ENCODE measurements at places on chromosomes 6 and 20.

DNA sequence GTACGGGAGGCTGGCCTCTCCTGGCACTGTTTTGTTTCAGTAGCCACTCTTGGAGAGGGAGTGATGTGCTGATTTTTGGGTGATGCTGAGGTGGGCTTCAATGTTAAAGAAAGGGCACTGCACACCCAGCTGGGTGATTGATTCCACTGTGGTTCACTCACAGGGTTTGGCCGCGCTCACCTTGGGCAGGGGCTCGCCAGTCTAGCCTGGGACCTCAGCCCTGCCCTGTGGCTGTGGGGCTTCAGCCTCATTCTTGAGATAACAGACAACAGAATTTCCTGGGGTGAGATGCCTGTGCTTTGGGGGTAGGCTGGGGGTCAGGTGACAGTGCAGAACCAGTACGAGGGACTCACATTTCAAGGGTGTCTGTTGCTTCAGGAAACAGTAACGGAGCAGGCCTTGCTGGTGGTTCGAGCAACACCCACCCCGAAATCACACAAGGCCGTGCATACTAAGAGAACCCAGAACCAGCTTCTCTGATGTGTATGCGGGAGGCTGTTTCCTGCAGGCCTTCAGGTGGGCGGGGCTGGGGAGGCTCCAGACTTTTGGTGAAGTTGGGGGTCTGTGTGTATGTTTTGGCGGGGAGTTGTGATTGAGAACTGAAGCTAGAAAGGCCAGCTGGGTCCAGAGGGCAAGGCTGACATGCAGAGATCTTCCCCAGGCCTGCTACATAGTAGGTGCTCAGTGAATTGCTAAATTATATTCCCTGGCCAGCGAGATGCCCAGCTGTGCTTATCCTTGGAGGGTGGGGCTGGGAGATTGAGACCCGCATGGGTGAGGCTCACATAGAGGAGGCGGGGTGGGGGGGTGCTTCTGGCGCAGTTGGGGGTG lies 154.2 kb upstream of the RNF24 start:
- no peak for DNase-seq

DNA sequence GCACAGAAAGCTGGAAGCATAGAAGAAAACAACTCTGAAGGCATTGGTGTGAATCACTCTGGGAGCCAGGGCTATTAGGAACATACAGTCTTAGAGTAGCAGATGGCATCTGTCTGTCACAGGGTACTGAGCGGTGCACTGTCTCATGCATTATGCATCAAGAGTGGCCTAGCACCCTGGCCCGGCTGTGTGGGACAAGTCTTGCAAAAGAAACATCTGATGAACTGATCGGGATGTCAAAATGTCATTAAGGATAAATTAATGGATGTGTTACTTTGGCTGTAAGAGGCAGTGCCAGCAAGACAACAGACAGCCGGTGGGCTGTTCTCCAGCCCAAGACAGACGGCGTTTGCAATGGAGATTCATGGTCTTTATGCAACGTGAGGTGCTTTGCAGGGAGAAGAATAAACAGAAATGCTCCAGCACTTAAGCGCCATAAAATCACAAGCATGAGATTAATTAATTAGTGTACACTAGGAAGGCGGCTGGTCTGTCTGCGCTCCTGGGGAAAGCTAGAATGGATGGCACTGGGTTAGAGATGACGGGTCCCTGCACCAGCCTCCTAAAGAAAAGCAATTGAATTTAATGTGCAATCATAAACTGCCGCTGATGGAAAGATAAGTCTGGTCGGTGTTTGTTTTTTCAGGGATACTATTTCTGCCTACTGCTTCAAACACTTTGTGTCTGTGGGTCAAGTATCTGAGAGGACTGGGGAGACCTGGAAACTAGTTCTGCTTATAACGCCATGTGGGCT lies 600.6 kb upstream of the CHD6 start:
- no peak for DNase-seq

- DNase-seq: no peak
These were observed 109.4 kb upstream of the HCRTR2 start for GRCh38 chr6:55064711-55065420.

- DNase-seq: no peak
These were observed 34.9 kb downstream of the SLC22A23 start for GRCh38 chr6:3421791-3422434.

DNA sequence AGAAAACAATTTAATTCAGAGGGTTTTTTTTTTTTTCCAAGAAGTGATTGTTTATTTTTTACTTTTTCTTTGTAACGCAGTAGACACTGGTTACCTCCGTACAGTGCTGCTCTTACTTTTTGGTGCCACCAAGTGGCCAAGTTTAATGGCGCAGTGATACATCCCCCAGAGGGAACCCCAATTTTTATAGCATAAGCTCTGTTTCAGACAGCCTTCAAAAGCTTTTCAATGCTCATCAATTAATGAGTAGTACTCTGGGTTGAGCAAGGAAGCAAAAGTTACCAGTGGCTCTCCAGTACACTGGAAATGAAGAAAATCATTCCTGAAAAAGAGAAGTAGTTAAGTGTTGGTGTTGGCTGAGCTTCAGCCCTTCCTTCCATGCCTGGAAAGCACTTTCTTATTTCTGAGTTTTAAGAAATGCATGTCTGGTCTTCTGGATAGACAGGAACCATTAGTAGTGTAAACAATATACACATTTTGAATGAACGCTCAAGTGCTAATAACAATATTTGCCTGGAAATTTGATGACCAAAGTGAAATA lies 129.1 kb upstream of the SMLR1 start:
- DNase-seq: no peak

DNA sequence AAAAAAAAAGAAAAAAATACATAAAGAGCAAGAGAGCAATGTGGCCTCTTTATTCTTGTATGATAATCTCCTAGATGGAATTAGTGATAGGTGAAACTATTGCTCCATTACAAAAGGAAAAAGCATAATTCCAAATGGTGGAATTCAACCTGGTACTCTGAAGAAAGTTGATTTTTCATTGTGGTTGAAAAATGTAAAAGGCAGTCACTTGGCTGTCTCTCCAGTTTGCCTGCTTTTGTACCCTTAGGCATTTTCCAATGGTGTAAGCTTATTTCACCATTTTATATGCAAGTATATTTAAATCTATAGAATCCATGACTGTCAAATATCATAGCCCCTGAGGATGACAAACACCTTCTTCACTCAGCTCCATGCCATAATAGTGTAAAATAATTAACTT lies 38.8 kb upstream of the PKHD1 start:
- DNase-seq: no peak

DNA sequence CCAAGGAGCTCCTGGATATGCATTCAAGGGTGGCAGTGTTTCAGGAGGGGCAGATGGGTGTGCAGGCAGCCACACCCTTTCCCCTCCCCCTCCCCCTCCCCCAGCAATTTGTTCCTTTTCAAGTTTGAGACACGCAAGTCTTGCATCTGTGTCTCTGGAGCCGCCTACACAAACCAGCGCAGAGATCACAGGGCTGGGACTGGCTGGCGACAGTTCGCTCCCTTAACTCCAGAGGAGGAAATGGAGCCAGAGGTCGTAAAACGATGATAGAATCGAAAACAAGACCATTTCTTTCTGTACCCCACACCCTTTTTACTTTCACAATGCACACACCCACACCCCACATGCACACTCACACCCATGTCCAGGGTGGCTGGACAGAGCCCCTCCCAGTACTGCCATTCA lies 163.1 kb downstream of the LY86 start:
- DNase-seq: no peak

DNA sequence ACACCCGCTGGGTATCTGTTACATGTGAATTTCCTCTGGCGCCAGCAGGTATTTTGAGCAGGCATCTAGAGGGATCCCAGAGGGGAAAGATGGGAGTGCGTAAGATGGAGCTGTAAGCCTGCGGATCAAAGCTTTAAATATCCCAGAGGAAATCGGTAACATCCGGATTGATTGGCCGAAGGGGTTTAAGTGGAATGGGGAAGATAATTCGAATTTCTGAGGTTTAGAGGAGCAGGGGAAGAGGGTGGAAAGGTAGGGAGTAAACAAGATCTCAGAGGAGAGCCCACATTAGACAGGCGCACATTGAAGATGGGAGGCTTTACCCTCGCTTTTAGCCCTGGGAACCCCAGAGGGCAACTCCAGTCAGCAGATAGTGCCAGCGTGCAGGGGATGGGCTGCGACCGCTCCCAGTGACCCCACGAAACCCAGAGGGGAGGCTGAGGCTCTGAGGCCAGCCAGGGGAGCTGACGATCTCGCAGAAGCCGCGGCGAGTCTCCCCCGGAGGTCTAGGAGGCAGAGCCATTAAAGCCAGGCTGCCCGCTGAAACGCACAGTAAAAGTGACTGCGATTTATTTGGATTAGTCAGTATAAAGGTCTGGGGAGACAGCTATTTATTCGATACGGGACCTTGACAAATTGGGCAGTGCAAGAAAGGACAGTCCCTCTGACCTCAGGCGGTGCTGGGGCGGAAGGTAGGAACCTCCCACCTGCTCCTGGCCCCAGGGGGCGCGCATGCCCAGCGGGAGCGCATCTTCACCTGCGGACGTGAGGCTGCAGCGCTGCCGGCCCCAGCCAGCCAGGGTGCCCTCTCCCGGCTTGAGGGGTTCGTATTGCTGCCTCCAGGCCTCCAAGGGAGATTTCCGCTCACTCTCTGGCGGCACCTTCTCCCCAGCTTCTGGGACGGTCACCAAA lies 34.3 kb upstream of the TCF21 start:
- DNase-seq: no peak

- DNase-seq: no peak
These were observed 19.2 kb upstream of the MRPS18A start for GRCh38 chr6:43706788-43707187.

DNA sequence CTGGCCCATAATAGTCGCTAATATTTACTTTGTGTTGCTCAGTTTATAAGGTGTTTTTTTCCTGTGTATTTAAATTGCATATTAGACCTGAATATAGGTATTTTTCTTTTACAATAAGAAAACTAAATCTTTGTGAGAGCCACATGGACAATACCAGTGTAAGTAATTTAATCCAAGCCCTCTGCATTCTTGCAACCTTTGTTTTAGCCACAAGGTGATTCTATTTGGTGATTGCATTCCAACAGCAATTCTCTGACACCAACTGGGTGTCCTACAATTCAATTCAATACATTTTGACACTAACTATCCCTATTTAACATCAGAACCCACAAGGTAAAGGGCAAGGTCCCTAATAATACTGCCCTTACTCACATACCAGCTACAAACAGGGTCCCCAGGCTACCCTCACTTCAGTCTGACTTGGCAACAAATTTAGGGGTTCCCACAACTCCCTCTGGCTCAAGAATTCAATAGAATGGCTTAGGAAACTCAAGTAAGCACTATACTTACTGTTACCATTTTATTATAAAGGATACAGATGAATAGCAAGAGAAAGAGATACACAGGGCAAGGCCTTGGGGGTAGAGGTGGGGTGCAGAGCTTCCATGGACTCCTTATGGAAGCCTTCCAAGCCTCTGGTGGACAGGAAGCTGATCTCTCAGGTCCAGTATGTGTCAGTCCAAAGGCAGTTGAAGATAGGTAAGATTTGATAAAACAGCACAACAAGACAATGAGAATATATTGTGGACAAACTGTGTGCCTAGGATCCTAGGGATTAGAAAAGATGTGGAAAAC lies 169.3 kb downstream of the CD83 start:
- no peak for DNase-seq

- no peak for DNase-seq
These were observed 155.5 kb downstream of the PTPRK start for GRCh38 chr6:128364766-128365519.

DNA sequence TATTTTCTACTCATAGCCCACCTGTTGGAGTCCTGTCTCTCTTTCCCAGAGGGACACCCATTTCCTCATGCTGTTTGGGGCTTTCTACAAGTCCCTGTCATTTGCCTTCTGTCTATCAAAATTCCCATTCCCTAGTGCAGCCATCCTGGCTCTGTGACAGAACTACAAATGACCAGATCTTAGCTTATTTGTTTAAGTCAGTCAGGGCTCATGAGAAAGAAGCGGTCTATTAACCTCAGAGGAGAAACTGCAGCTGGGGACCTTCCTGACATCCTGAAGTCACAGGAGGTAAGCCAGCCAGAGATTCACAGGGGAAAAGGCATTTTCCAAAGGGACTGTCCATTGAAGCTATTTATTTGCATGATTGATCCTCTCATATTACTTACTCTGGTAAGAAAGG lies 1.7 kb upstream of the COL9A1 start:
- DNase-seq: no peak

DNA sequence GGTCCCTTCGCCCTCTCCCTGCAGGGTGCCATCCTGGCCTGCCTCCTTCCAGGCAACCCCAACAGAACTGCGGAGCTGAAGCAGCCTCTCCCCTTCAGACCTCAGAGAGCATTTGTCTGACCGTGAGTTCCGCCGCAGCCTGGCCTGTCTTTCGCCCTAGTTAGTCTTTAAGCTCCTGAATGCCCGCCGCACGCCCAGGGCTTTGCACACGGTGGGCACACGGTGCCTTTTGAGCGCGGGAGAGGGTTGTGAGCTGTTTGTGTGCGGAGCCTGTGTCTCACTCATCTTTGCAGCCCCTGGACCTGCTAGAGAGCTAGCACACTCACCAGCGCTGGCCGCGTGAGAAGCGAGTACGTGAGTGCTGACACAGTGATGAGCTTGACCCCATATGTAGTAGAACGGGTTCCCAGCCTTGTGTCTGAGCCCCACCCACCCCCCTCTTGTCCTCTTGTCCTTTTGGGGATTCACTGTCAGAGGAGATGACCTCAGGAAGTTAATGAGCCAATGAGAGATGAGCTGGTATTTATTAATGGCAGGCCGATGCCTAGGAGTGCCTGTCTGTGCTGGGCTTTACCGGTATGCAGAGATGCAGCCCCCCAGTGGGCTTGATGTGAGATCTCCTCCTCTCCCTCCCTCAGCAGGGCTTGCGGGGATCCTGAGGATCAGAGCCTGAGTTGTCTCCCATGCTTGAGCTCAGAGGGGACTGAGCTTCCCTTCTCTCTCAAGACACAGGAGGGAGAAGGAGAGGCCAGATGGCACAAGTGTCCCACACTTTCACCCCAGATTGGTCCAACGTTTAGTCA lies 249.2 kb downstream of the FARS2 start:
- DNase-seq: no peak

- DNase-seq: no peak
These were observed 32.8 kb upstream of the HBS1L start for GRCh38 chr6:135087403-135087802.

- DNase-seq: no peak
These were observed 683.6 kb downstream of the KIF16B start for GRCh38 chr20:15889514-15890256.

DNA sequence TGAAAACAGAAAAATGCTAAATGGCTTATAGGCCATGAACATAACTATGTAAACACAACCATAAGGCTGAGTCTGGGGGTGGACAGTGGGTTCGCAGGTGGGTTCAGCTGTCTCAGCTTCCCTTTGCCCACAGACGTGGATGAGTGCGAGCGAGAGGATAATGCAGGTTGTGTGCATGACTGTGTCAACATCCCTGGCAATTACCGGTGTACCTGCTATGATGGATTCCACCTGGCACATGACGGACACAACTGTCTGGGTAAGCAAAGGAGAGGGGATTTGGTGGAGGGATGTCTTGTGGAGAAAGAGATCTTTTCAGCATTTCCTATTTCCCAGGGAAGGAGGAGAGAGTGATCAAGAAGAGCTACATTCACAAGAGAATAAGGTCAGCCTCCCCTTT lies 14.7 kb downstream of the SCUBE3 start:
- DNase-seq: no peak

GRCh38 chr20:10798811-10799210 lies 125.0 kb upstream of the JAG1 start:
- DNase-seq: no peak

GRCh38 chr6:12007887-12008286 lies 4.2 kb upstream of the HIVEP1 start:
- no peak for DNase-seq
